NCI-H748 treated with DMSO at 0.1 percent for 48 hours (cell line): ENCODE measurements at places on chromosomes 7 and 10.

- DNase-seq: no peak
Measured at GRCh38 chr7:49159536-49159935, 235.2 kb downstream of the CDC14C start.

GRCh38 chr10:14450041-14450491 lies 119.3 kb upstream of the FRMD4A start:
- no peak for DNase-seq

DNA sequence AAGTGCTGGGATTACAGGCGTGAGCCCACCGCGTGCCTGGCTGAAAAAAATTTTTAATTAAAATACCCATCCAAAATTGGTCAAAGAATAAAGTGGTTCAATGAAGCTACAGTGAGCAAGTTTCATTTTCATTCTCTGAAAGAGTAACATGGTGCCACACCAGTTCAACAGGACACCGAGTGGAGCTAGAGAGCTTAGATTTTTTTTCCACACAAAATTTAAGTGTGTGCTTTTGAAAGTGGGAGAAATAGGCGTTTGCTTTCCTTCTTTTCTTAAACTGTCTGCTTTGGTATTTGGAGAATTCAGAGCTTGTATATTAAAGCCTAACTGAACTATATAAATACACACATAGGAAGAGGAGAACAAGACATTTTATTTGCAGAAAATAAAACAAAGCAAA lies 43.4 kb downstream of the BPGM start:
- DNase-seq: no peak

DNA sequence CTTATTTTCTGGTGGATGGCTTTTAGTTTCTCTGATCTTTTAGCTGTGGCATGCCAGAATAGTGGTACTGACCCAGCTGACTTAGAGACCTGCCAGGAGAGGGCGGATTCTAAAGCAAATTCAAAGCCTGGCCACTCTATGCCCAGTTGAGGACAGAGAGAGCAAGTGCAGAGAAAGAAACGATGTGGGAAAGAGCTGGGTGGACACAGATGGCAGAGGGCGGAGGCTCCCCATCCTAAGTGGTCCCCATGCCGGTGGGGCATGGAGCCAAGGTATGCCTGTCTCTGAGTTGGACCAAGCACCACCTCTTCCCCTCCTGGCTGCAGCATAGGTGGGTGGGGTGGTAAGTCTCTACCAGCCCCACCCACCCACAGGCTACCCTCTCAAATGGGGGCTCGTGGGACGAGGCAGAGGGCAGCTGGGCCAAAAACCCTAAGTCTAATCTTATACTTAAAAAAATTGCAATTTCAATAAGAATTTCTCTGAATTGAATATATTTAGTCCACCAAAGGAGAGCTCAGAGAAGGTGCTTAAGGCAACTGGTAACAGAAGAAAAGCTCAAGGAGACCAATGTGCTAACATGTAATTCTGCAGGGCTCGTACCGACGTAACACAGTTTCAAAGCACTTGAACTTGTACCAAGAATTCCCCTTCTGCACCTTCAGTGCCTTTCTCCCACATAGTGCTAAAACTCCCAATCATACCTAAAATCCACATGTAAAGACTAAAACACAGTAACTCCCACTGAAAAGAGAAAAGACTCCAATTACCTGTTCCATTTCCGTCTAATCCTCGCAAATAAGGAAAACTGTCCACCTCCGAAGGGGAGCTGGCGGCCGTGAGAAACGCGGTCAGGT lies 85.7 kb upstream of the NMT2 start:
- DNase-seq: no peak

GRCh38 chr10:113127261-113127900 lies 177.3 kb downstream of the TCF7L2 start:
- no peak for DNase-seq

DNA sequence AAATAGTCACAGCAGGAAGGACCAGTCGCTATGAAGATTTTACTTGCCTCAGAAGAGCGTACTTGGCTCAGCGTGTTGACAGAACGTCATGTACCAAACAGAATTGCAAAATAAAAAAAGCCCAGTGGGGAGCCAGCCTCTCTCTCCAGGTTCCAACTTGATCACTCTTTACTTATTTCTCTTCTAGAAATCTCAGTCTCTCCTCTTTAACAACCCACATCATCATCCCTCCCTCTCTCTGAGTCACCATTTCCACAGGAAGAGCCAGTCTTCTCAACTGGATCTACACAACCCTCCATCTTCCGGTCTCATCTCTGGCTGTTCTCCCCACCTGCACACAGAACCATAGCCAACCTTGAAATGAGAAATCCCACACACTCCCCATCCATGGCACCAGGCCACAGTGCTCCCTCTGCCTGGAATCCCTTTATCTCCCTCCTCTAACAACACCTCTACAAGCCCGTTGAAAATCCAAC lies 718.3 kb downstream of the GRID1 start:
- DNase-seq: no peak

GRCh38 chr10:11336722-11337162 lies 274.7 kb downstream of the USP6NL start:
- no peak for DNase-seq

- no peak for DNase-seq
Measured at GRCh38 chr10:133279326-133280226, 2.9 kb upstream of the ADAM8 start.

- peak; percentile 29 for DNase-seq
Measured at GRCh38 chr10:97278491-97278989, 13.9 kb downstream of the ARHGAP19 start.

DNA sequence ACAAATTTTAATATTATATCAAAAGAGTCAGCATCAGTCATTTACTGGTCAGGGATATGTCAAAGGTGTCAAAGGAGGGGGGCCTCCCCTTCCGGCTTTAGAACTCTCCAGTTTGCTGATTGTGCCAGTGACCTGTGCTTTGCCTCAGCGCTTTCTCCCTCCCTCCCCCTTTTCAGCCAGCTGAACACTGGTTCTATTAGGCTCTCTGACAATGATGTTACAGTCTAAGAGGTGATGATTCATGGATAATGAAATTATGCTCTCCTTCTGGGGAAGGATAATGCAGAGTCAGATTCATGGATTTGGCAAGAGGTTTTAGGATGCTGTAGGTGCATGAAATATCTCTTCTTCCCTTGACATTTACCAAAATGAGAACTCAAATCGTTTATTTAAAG lies 6.1 kb downstream of the LRRTM3 start:
- no peak for DNase-seq

GRCh38 chr7:73707045-73707631 lies 12.3 kb downstream of the STX1A start:
- DNase-seq: no peak

- no peak for DNase-seq
Measured at GRCh38 chr7:71766016-71766415, 634.1 kb downstream of the GALNT17 start.
